ENCODE measurements at places on chromosomes 4 and X.

DNA sequence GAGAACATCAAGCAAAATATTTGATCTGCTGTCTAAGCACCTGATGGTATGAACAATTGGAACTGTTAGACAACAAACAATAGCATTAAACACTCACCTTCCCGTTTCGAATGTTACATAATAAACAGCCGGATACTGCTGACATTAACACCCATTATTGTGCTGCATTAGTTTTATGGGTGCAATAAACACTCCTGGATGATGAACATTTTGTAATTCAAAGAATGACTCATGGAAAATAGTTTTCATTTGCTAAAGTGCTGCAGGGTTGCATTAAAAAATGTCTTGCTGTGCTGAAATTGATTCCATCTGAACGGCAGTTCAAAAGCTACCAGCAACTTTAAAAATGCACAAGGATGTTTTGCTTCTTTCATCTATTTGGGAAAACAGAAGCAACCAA, 100.8 kb upstream of the SORBS2 start:
- peak; percentile 29 for DNase-seq

GRCh38 chr4:98506462-98507132, 151.8 kb downstream of the TSPAN5 start:
- no peak for DNase-seq

DNA sequence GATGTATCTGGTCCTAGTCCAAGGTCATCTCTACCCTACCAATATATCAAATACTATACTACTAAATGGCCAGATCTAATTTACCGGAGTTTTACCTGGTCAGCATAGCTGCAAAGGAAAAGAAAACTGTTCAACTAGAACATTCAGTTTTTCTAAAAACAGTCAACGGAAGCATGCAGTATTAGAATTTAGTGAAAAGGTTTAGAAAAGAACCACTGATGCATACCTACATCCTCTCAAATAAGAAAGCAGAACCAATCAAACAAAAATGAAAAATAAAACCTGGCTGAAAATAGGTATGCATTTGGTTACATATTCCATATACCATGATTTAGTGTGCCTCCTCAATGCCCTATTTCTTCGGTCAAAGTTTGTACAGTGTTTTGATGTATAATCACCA, 140.0 kb downstream of the CHM start:
- no peak for DNase-seq

DNA sequence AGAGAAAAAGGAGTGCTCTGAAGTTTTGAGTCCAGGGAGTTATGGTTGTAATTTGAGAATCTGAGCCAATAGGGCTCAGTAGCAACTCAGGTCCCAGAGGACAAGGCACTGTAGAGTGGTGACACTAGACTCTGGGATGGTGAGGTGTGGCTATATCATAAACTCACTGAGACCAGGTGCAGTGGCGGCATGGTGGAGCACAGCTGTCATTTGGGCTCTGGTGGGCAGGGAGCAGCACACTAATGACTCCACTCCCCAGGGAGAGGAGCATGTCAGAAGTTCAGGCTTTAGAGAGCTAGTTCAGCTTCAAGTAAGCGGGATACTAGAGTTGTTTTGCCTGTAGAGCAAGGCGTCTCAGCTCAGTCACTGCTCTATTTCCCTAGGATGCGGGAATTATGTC, 165.4 kb upstream of the USP38 start:
- DNase-seq: no peak

- no peak for DNase-seq
Observed at GRCh38 chr4:119315036-119315435, 6.9 kb downstream of the FABP2 start.

DNA sequence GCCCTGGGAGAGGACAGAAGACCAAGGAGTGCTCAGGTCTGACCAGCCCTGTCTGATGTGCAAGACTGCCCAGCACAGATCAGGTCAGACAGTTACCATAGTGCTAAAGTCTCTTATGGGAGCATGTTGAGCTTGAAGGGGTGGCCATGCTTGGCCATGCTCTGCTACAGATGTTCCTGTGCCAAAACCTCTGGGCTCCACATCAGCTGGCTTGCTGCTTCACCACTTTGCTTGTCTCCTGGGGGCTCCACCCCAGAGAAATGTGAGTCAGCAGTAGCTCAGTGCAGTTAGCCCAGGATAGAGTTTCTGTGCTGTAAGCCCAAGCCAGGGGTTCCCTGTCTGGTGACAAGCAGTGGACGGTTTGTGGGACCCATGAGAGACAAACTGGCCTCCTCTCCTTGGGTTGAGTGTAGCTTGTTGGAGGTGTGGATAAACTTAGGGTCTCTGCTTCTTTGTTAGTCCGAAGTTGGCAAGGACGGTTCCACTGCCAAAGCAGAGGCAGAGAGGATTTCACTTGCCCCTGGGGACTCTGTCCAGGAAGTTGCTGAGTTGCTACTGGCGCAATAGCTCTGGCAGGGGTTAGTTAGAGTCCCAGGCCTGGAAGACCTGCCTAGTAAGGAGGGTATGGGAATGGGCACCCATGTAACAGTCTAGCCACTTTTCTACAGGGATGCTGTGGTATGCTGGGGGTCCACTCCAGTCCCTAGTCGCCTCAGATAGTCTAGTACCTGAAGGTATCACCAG, 8.7 kb upstream of the TMSB15C start:
- no peak for DNase-seq

GRCh38 chr4:143262838-143263237, 73.8 kb upstream of the GAB1 start:
- DNase-seq: no peak

DNA sequence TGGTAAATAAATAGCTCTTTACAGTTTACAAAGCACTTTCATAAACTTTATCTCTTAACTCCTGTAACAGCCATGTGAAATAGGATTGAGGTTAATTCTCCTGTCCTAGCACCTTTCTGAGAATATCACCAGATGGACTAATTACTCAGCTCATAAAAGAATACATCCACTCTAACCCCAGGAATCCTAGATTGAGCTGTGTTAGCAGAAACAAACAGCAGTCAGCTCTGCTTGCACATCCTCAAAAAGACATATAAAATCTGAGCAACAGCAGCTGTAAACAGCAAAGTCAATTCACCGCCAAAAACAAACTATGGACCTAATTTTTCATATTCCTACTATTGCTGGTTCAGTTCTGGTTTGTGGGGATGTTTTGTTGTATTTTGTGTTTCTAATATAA, 182.8 kb downstream of the QDPR start:
- DNase-seq: no peak

DNA sequence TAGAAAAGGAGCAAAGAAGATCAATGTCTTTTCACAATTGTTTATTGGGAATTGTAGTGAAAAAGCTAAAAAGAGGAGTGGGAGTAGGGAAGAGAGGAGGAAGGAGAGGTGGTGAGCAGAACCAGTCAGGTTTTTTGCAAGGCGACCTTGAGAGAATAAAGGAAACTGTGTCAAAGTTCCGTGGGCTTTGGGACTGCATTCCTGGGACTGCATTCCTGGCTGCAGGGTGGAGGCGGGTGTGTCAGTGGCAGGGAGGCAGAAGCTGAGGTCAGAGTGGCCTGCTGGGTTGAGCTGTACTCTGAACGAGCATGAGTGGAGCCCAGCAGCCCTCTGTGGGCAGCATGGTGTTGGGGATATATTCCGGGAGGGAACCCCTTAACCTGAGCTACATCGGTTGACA, 66.8 kb upstream of the UCP1 start:
- no peak for DNase-seq

- DNase-seq: no peak
Observed at GRCh38 chrX:7069556-7069955, 78.0 kb upstream of the STS start.

GRCh38 chr4:182093935-182094334, 149.3 kb upstream of the TENM3 start:
- DNase-seq: no peak

GRCh38 chr4:185445209-185445608, 19.4 kb upstream of the UFSP2 start:
- DNase-seq: no peak

DNA sequence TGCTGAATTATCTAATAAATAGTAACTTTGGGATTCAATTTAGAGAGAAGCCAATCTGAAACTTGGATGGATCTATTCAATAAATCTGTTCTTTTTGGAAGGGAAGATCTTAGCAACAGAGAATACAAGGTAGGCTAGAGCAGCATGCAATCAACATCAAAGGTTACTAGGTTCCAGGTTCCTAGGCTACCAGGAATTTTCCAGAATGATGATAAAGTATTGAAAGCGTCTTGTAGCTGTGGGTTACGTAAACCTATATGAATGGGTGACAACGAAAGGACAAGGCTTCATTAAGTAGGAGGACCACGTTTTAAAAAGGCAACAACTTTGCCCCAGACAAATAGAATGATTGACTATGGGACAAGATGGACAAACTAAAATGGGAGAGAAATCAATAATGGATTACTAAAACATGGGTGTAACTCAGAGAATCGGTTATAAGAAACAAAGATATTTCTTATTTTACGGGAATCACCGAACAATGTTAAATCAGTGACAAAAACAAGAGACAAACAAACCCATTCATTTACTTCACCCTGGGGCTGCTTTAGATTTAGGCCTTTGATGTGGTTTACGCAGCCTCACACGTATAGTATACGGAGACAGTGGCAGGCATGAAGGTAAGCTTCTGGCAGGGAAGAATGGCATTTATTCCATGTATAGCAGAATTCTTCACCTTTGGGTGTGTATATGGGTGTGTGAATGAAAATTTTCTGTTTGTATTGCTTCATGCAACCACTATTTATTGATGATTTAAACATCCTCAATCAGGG, 732.6 kb upstream of the PABPC4L start:
- no peak for DNase-seq

GRCh38 chr4:4439782-4440181, 52.9 kb downstream of the NSG1 start:
- DNase-seq: no peak

DNA sequence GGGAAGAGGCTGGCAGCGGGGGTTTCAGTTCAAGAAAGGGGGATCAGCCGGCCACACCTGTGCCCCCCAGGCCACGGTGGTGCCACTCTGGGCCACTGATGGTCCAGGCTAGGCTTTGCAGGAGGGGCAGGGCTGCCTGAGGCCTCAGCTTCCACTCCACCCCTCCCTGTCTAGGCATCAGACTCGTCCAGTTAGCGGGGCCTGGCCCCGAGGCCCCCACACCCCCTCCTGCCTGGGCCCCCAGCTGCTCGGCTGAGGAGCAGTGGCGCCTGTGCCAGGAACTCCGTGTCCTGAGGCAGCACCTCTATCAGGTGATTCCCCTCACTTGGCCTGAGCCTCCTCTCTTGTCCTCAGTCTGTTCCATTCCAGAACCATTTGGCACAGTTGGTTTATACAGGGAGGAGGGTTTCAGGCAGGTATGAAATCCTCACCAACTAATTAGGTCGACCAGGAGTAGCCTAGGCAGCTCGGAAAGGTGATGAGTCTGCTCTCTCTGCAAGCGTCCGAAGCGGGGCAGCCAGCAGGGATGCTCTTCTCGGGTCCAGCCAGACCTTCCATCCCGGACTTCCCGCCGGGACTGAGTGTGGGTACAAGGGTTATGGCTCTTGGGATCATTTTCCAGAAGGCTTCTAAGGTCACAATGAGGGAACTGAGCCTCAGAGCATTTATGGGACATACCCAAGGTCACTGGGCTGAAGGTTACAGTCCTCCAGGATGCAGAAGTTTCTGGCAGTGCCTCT, 2.1 kb downstream of the NSG1 start:
- DNase-seq: no peak

DNA sequence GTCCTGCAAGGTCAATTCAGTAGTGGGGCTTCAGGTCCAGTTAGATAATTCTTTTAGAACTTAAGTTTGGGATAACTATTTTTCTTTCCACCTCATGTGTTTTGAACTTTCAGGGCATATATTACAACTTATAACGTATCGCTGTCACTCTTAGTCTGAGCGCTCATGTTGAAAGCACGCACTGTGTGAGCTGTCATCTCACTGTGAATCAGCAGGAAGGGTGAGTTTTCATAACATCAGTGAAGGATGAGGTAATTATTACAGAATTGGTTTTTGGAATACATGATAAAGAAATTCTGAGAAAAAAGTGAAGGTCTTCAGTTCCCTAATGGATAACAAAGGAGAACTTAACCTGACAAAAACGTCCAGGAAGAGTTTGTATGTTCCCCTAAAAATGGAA, 45.1 kb upstream of the SLC4A4 start:
- DNase-seq: no peak

- no peak for DNase-seq
Observed at GRCh38 chrX:115378471-115378870, 89.0 kb downstream of the LUZP4 start.

DNA sequence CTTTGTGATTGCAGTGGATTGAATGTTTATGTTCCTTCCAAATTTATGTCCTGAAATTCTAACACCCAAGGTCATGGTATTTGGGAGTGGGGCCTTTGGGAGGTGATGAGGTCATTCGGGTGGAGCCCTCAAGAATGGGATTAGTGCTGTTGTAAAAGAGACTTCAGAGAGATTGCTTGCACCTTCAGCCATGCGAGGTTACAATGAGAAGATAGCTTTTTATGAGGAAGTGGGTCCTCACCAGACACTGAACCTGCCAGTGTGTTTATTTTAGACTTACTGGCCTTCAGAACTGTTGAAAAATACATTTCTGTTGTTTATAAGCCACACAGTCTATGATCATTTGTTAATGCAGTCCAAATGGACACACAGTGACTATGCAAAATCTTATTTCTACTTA, 161.0 kb upstream of the GPRIN3 start:
- DNase-seq: no peak

GRCh38 chrX:152918707-152919106, 20.8 kb downstream of the ZNF185 start:
- DNase-seq: no peak

DNA sequence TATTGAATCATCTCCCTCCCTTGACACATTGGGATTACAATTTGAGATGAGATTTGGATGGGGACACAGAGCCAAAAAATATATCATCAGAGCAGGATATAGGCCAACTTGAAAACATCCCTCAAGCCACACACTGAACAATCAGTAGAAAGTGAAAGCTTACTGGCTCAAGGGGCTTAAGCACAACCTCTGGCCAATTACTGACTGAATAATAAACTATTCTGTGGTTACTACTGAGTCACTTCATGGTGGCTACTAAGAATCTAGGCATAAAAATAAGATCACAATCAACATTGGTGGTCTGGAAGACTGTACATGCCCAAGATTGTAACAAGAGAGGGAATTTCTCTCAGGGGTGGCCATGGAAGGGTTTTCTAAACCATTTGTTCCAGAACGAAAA, 27.4 kb upstream of the GPR174 start:
- no peak for DNase-seq

- no peak for DNase-seq
Observed at GRCh38 chrX:21912220-21912619, 28.3 kb upstream of the SMS start.

DNA sequence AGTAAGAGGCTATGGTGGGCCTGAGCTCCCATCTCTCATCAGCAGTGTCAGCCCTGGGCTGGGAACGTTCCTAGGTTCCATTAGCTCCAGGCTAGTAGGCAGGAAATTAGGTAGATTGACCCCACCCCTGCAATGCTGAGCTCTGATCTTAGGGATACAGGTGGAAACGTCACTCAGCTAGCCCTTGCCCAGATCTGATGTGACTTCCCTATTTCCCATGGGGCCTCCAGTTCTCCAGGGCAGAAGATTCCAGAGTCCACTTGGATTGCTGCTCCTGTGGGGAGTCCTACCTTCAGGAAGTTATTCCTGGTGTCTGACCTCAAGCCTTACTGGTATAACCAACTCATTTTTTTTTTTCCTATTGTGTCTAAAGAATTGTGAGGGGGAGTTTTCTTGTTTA, 81.1 kb downstream of the EFNB1 start:
- DNase-seq: no peak

- DNase-seq: no peak
Observed at GRCh38 chr4:41550308-41550707, 12.4 kb downstream of the LIMCH1 start.

GRCh38 chr4:39855909-39856512, 121.7 kb downstream of the PDS5A start:
- no peak for DNase-seq

Data from BJ (cell line).